ENCODE measurements at places on chromosomes 12 and 14. TPM values are rescaled to one million over a fixed set of nuclear protein-coding genes. Genes with fewer than 3 reads are reported as not detected.

KCNH3 gene
- 2.6 TPM for total RNA-seq

RNASE1 gene
- 1,558 TPM for total RNA-seq

ARHGDIB gene
- total RNA-seq, result 198 TPM

IKBIP gene
- 9.4 TPM for total RNA-seq

PTPRO gene
- total RNA-seq, result 3.6 TPM

ATL1 gene
- total RNA-seq, result 3.1 TPM

IFNG-AS1 gene
- 0.17 TPM for total RNA-seq

SYCP3 gene
- not detected for total RNA-seq

OR10G3 gene
- not detected for total RNA-seq

SRRM4 gene
- total RNA-seq, result 0.03 TPM

NPFF gene
- 6.2 TPM for total RNA-seq

CACNA2D4 gene
- 3.3 TPM for total RNA-seq

OLR1 gene
- 136 TPM for total RNA-seq

LUM gene
- 281 TPM for total RNA-seq

TPH2 gene
- total RNA-seq, result not detected

TDRD9 gene
- 3.1 TPM for total RNA-seq

LMO3 gene
- total RNA-seq, result 169 TPM

PTGER2 gene
- total RNA-seq, result 5.0 TPM

GARIN6 gene
- not detected for total RNA-seq

SLC39A5 gene
- total RNA-seq, result 1.2 TPM

CDKL1 gene
- 24.6 TPM for total RNA-seq

POMT2 gene
- total RNA-seq, result 23.3 TPM

ZC3H14 gene
- total RNA-seq, result 101 TPM

OR6C2 gene
- total RNA-seq, result not detected

FAM161B gene
- 5.2 TPM for total RNA-seq

NFATC4 gene
- total RNA-seq, result 98.5 TPM

FSCB gene
- 0.15 TPM for total RNA-seq

Measured in upper lobe of left lung (tissue), 6 donors.